ENCODE measurements at places on chromosomes 3 and 15.
A peak's percentile ranks its signal among the peaks of the same experiment; 100 is the strongest.

GRCh38 chr3:26312816-26313215, 309.8 kb upstream of the LRRC3B start:
- no peak for DNase-seq

DNA sequence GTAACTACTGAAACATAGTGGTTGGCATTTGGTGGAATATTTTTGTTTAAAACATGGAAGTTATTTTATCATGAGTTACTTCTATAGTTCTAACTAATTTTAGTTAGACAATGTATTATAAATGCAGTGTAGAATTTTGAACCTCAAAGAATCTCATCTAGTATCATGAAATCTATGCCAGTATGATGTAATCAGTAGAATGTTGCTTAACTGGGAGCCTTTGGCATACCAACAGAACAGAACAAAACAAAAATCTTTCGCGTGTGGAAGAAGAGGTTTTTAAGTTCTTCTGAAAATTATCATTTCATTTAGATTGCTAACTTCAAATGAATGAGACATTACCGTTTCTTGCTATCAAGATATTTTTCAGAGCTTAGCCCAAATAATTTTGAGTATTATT, 98.4 kb upstream of the LRRFIP2 start:
- no peak for DNase-seq

GRCh38 chr3:24522146-24522579, 27.5 kb upstream of the THRB start:
- DNase-seq: no peak

DNA sequence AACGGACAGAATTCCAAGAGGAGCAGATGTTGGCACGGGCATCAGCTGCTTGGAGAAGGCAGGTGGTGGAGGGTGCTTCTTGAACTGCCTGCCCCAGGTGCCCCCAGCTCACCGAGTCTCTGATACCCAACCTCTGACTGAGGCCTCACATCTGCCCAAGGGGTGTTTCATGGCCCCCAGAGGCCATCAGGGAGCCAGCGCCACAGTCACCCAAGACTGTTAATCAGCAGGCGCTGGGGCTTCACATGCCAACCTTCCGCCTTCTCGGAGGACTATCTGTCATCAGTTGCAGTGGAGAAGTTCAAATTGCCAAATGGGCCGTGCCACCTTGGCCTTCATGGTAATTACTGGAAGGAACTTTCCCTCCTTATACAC, 61.9 kb upstream of the SLC6A1 start:
- DNase-seq: no peak

GRCh38 chr15:45187894-45188830, at the start of gene SHF:
SHF (minus strand) TSS chr15:45187966; CDS start chr15:45187951, 15 bp downstream.
- peak; percentile 61 for DNase-seq

DNA sequence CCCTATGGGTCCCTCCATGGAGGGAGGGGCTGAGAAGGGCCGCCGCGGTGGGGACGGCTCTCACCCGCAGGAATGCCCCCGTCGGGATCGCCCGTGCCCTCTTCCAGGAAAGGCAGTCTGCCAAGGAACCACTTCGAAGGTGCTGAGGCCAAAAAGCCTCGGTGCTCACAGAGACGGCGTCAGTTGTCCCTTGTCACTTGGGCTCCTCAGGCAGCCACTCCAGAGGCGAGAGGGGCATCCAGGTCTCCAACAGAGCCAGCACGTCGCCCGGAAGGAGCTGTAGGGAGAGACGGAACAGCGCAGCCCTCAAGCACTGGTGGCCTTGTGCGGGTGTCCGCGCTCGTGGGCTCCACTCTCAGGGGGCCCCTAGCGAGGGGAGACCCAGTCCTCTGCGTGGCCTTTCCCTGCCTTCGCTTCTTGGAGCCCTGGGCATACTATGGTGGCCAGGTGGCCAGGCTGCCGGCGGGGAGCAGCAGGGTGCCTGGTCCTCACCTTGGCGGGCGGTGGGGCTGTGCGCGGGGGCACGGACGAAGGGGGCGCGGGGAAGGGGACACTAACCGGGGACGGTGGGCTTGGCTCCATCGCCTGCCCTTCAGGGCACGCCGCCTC, 994 bp downstream of the MESP1 start:
- DNase-seq: no peak

DNA sequence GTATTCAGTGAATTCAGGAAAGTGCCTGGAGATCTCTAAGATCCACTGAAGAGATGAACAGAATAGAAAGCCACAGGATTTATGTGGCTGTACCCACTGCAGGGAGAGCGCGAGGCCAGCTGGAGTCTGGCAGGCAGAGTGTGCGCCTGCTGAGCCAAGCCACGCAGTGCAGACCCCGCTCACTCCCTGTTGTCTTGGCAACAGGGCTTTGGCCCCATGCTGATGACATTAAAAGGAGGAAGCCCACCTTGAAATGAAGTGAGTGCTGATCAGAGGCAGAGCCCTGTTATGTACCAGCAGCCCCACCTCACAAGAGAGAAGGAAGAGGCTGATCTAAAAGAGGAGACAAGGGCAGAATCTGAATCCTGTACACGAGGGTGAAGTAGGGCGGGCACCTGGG, 36.7 kb downstream of the PXYLP1 start:
- no peak for DNase-seq

DNA sequence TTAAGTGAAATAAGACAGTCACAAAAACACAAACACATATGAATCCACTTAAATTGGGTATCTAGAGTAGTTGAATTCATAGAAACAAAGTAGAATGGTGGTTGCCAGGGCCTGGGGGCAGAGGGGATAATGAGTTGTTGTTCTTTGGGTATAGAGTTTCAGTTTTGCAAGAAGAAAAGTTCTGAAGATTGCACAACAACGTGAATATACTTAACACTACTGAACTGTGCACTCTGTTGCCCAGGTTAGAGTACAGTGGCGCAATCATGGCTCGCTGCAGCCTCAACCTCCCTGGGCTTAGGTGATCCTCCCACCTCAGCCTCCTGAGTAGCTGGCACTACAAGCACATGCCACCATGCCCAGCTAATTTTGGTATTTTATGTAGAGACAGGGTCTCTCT, 14.9 kb downstream of the GRAMD2A start:
- no peak for DNase-seq

DNA sequence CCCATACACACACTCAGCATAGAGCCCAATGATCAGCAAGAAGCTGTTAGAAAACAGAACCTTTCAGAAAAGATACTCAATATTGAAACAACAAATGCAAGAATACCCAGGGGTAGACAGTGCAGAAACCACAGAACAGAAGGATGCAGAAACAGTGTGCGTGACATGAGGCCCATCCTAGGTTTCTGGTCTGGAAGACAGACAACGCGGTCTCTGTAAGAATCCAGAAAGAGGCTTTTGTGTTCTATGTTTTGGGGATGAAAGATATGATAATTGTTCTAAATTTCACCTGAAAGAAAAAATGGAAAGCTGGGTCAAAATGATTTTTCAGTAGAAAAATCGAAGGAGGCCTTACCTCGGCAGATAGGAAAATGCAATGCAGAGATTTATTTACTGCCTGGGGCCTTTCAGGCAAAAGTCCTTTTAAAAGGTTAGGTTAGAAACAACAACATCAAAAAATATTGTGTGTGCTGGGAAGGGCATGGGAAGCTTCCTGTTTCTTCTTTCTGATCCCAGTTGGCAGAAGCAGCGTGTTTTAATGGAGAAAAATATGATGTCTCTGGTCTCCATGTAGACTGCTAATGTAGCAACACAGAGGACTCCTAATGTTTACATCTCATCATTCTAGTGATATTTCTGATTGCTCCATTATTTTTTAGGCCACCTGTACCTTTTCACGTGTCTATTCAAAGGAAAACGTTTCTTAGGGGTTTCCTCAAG, 17.0 kb downstream of the SYNM start:
- DNase-seq: no peak

- DNase-seq: no peak
Observed at GRCh38 chr3:7518026-7518425, 657.1 kb downstream of the GRM7 start.

GRCh38 chr15:101306341-101307047, 11.4 kb upstream of the SNRPA1 start:
- no peak for DNase-seq

DNA sequence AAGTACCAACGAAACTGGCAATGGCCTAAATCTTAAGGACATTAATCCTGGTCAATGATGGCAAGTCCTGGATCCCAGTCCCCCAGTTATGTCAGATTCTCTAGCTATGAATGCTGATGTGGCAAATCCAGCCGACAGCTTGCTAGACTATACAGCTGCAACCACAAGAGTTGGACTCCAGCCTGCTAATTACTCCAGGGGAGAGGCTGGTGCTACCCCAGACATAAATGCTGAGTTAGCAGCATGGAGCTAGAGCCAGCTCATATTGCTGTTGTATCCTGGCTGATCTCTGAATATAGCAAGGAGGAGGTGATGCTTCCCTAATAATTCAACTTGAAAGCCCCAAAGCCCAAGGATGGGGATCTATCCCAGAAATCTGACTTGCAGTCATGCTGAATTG, 207.1 kb downstream of the LRRN1 start:
- DNase-seq: no peak

- DNase-seq: no peak
Observed at GRCh38 chr3:53725387-53725995, 120.7 kb downstream of the CHDH start.

GRCh38 chr3:55620351-55621025, 133.4 kb upstream of the WNT5A start:
- peak; percentile 66 for DNase-seq

- no peak for DNase-seq
Observed at GRCh38 chr3:18649666-18650363, 224.7 kb upstream of the SATB1 start.

- peak; percentile 89 for DNase-seq
Observed at GRCh38 chr3:136624894-136625815, 127.0 kb downstream of the STAG1 start.

GRCh38 chr15:97708252-97708651, 252.3 kb upstream of the ARRDC4 start:
- no peak for DNase-seq

GRCh38 chr3:14124223-14124614, 451 bp downstream of the CHCHD4 start:
- DNase-seq: peak; percentile 77

GRCh38 chr15:99273801-99274200, 22.5 kb downstream of the LRRC28 start:
- DNase-seq: no peak

GRCh38 chr15:86082619-86083380, 3.1 kb downstream of the AGBL1 start:
- DNase-seq: no peak

DNA sequence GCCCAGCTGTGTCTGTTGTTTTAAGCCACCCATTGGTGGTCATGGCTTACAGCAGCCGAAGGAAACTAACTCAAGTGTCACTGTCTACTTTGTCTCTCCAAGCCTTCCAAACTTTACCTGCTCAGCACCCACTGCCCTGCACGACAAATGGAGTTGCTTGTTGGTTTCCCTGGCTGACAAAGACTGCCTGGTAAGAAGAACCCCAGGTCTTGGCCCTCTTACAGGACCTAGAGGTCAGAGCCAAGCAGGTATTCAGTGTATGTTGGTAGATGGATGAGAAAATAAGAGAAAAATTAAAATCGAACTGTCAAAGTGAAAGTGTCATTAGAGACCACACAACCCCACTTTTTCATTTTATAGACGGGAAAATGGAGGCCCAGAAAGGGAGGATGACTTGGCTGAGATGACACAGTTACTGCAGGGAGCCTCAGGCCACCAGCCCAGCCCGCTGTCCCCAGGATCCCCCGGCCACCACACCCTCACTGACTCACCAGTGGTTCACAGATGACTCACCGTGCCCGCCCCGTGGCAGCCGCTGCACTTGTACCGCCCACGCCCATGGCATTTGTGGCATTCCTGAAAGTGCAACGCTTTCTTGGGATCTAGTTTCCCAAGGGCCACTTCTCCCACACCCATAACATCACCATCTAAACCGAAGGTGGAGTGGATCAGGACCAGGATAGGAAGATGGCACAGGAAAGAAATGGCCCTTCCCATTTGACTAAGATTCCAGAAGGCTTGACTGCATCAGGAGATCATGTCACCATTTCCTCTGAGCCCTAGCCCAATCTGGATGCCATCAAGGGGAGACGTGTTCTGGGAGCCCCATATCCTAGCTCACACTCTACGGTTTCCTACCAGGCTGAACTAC, 15.2 kb downstream of the SSUH2 start:
- DNase-seq: peak; percentile 97

- no peak for DNase-seq
Observed at GRCh38 chr3:120764206-120764605, 21.7 kb downstream of the GTF2E1 start.

GRCh38 chr3:81245043-81245442, 516.4 kb downstream of the GBE1 start:
- DNase-seq: no peak

DNA sequence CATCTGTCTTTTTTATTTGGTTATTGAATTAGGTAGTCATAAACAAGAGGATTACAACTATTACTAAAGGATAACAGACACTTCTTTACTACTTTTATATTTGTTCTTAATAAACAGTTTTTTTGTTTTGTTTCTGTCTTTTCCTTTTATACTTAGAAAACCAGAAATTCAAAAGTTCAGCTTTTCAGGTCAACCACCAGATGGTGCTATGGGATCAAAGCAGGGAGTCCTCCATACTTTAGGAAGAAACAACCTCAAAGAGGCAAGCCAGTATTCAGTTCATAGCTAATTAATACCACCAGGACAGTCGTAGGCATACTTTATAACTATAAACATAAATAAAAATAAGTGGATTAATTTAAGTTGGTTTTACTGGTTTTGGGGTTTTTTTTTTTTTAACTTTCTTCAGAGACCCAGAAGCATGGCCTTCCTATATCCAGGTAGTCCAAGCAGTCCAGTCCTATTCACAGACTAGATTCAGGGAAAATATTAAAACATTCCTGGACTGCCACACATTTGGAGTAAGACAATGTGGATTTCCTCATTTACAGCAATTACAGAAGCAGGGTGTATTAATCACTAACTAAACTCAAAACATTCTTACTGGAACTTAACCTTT, 16.0 kb upstream of the EID1 start:
- peak; percentile 65 for DNase-seq

GRCh38 chr3:127637971-127638370, 9.0 kb downstream of the PODXL2 start:
- DNase-seq: no peak

- peak; percentile 83 for DNase-seq
Observed at GRCh38 chr15:41893422-41894250, at the start of gene SPTBN5. SPTBN5 (minus strand) TSS chr15:41894053; CDS start chr15:41893497, 556 bp downstream.

- no peak for DNase-seq
Observed at GRCh38 chr3:31277582-31277981, 255.1 kb upstream of the STT3B start.

- DNase-seq: no peak
Observed at GRCh38 chr3:161337311-161337710, 34.0 kb downstream of the SPTSSB start.

GRCh38 chr3:113117511-113118234, 93.7 kb upstream of the BOC start:
- DNase-seq: no peak

DNA sequence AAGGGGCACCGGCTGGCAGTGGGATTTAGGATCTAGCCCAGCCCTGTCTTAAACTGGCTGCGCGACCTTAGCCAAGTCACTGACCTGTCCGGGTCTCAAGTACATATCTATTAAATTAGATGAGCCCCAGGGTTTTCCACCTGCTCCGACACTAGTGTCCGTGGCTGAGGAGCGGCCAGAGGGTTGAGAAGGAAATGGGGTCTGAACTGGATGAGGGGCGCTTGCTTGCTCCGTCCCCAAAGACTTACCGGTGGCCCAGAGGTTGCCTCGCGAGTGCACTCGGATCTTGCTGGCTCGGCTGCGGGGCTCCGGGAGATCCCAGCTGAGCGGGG, 285 bp downstream of the NMB start:
- DNase-seq: no peak
